ENCODE measurements at places on chromosomes 1 and 21.

DNA sequence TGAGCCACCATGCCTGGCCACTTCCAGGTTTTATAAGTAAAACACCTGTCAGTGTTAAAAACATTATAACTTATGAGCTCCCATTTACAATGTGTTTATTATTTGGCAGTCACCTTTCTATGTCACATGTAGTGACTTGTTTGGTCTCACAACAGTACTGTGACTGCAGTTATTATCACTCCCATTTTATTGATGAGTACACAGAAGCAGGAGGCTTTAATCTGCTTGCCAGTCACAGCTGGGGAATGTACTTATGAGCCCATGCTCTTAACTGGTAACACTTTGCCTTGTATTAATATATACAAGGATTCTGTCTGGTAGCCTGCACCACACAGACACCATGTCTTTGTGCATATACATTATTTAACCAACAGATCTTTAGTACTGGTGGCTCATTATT, 31.1 kb upstream of the BACH1 start:
- DNase-seq: no peak

DNA sequence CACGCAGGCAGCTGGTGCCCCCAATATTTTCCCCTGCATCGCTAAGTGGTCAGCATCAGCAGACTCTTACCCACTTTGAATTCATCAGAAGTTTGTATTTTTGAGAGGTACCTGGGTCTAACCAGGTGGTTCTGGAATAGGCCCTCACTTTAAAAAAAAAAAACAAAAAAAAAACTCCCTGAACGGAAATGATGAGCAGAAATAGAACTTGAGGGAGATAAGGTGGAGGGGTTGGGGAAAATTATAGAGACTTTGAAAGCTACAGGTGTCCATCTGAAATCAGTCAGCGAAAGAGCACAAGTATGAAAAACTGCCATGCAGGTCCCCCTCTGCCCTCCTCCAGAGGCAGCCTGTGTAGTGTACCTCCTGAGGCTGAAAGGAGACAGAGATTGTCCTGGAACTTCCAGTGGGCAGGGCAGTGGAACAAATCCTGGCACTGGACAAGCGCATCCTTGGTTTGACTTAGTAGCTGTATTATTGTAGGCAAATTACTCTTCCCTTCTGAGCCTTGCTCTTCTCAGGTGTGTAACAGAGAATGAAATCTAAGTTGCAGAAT, 1.2 kb downstream of the SLAMF7 start:
- DNase-seq: no peak

DNA sequence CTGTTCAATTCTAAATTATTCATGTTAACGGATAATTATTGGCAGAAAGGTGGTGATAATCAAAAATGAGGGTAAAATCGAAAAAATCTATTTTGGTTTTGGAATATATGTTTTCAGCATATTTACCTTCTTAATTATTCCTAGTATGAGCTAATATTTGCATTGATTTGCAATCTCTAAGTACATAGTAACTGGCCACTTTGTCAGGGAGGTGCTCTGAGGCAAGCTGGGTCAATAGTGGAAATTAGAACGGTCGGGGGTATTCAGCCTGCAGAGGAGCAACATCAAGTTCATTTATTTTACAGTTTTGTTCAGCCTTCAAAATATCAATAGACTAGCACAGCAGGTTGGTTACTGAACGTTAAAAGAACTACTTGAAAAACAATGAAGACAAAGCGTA, 1.8 kb downstream of the OTUD7B start:
- DNase-seq: no peak

- no peak for DNase-seq
Measured at GRCh38 chr1:167645140-167645541, 15.1 kb downstream of the RCSD1 start.

- no peak for DNase-seq
Measured at GRCh38 chr1:29029667-29030066, 94.0 kb downstream of the TMEM200B start.

- DNase-seq: no peak
Measured at GRCh38 chr1:214900590-214900989, 181.9 kb upstream of the KCNK2 start.

DNA sequence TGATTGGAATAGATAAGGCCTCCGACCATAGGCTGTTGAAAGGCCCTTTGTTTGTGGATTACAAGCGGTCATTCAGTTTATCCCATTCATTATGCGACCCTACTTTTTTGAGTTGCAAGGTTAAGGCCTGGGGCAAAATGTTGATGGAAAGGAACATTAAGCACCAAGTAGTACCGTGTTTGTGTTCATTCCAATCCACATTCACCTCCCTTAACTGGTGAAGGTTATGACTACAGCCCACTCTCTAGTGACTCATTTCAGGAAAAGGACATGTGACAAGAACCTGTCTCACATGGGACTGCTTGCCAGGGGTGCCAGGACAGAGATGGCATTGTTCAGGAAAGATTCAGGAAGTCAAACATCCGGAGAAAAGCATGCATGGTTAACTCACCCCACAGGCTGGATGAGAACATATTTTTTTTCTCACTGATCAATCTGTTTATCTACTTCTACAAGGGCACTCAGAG, 81.6 kb downstream of the CD58 start:
- DNase-seq: no peak

- no peak for DNase-seq
Measured at GRCh38 chr21:45821998-45822397, 159.6 kb upstream of the COL6A1 start.

DNA sequence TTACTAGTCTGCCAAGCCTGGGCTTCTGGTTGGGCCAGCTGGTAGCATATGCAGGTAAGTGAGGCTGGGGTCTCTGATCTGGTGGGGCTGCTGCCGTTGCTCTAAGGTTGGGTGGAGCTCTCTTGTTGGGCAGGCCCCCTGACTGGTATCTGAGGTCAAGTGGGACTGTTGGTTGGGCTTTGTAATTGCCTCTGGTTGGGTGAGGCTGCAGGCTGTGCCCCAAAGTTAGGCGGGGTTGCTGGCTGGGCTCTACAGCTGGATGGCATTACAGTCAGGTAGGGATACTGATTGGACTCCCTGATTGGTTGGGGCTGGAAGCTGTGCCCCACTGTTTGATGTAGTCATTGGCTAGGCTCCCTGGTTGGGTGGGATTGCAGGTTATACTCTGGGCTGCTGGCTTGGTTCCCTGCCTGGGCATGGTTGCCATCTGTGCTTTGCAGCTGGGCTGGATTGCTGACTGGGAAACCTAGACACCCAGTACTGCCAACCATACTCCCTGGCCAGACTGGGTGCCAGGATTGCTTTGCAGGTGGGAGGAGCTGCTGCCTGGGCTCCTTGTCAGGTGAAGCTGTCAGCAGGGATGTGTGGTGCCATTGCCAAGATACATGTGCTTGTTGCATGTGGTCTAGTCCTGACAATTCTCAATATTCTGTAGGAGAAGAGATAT, 130.5 kb downstream of the RABGAP1L start:
- DNase-seq: no peak

DNA sequence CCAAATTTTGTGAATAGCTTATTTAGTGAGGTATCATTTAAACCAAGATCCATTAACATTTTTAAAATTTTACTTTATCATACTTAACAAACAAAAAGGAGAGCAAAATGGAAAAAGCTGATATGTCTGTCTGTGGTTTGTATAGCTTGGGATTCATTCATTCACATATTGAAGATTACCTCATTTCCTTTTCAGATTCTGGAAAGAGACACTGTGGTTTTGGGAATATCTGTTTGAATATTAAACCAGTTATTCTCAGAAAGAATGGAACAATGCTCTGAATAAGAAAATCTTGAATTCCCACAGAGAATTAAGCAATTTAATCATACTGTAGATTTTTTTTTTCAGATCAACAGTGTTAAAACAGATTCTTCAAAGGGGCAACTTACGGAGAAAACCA, 93.8 kb upstream of the PRDX6 start:
- DNase-seq: no peak

DNA sequence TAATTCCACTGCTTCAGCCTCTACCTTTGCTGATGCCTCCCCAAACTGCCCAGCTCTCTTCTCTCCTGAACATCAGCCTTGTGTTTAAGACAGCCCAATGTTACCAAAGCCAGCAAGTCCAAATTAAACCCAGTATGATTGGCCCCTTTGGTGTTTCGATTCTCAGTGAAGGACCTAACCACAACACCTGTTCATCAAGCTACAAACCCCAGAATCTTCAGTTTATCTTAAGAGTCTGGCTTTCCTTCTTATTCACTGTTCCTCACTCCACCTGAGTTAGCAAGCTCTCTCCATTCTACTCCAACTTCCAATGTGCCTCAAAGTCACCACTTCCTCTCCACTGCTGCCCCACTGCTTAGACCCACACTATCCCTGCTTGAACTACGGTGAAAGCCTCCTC, 25.5 kb upstream of the ITPKB start:
- DNase-seq: no peak

- no peak for DNase-seq
Measured at GRCh38 chr1:36098650-36099365, 10.1 kb downstream of the ADPRS start.

- DNase-seq: no peak
Measured at GRCh38 chr1:229203030-229203751, 67.7 kb upstream of the RAB4A start.

GRCh38 chr1:192561301-192561700, 14.3 kb upstream of the RGS1 start:
- no peak for DNase-seq

- no peak for DNase-seq
Measured at GRCh38 chr1:3226191-3226590, 157.2 kb downstream of the PRDM16 start.

- no peak for DNase-seq
Measured at GRCh38 chr1:199290186-199290585, 651.3 kb downstream of the PTPRC start.

GRCh38 chr1:85911742-85912141, 203.5 kb upstream of the ZNHIT6 start:
- DNase-seq: no peak

GRCh38 chr1:230114237-230114651, 47.2 kb downstream of the GALNT2 start:
- DNase-seq: no peak

- DNase-seq: peak; percentile 69
Measured at GRCh38 chr1:156927215-156928042, 7.0 kb downstream of the LRRC71 start.

DNA sequence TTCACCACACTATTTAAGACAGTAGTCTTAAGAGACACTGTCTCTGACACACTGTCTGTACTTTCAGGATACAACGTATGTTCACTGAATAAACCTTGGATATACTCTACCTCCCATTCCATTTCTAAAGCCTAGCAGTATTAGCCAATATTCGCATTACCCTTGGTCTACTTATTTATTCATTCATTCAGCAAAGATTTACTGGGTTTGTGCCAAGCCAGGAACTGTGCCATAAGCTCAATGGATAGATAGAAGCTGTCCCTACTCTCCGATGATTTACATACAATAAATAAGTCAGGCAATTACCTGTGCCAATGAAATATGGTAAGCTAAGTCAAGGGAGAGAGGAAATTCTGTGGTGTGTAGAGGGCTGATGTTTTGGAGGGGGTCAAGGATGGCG, 195.2 kb upstream of the RAB4A start:
- DNase-seq: no peak

DNA sequence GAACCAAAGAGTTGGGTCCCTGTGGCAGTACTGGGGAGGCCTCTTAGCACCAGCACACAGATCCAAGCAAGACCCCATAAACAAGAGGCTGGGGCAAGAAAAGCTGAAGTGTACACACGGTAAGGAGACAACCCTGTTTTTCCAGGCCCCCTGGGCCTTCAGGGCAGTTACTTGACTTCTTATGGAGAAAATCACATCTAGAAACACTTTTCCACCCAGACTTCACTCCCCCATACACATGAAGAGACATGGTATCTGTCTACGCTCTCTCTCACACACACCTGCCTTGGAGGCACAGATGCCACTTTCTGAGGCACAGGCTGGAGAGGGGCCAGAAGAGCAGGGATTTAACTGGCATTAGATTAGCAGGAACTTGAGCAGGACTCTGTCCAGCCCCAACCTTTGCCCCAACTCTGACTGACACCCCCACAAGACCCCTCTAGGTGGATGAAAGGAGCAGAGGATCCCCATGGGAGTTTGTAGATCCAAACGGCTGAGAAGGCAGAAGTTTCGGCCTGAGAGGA, 2.2 kb downstream of the CERS2 start:
- no peak for DNase-seq

GRCh38 chr1:16120940-16121410, 34.9 kb downstream of the EPHA2 start:
- no peak for DNase-seq

DNA sequence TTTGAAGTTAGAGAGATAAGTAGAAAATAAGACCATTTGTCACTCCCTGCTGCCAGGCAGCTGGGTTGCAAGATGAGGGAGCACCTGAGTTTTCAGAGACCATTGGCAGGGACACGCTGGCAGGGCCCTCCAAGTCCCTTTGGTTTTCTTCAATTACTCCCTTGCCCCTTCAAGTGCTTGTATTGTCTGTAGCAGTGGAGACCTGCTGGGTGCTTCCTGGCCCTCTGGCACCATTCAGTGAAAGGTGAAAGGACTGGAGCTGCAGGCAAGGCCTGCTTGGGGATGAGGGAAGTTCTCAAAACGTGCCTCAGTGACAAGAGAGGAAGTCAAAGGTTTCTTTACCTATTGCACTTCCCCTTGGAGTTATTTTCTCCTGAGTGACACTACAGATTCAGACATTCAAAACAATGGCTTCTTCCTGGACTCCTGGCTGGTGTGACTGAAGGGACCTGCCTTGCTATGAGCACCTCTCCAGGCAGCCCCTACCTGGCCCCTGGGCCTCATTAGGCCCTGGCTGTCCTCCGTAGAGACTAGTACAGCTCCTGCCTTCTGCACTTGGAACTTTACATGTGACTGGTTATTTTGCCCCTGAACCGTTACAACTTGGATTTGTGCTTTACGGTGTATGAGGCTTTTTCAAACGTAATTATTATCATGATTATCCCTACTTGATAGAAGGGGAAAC, 100.1 kb downstream of the C1orf21 start:
- DNase-seq: no peak

DNA sequence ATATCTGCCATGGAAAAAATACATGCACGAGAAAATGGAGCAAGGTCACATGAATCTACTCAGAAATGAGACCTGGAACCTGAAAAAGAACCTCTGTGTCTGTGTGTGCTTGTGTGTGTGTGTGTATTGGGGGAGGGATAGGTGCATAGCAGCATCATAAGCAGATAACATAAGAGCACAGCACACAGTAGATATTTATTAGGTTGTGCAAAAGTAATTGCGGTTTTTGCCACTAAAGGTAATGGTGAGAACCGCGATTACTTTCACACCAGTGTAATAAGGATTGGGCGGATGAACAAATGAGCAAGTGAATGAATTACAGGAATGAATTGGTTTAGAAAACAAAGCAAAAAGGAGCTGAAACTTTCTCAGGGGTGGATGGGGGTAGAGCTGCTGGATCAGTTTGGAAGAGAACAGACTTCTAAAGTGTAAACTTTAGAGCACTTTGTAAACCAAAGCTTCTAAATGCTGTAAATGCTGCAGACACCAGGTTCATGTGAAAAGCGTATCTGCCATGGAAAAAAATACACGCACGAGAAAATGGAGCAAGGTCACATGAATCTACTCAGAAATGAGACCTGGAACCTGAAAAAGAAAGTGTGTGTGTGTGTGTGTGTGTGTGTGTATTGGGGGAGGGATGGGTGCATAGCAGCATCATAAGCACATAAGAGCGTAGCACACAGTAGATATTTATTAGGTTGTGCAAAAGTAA, 156.9 kb downstream of the TOMM20 start:
- DNase-seq: no peak

All from inflammatory macrophage treated with lipopolysaccharide for 1 hour (primary cell).